ENCODE measurements at places on chromosomes 13 and 19. TPM values are rescaled to one million over a fixed set of nuclear protein-coding genes. Genes with fewer than 3 reads are reported as not detected.

CBY2 gene
- total RNA-seq: not detected

DNA sequence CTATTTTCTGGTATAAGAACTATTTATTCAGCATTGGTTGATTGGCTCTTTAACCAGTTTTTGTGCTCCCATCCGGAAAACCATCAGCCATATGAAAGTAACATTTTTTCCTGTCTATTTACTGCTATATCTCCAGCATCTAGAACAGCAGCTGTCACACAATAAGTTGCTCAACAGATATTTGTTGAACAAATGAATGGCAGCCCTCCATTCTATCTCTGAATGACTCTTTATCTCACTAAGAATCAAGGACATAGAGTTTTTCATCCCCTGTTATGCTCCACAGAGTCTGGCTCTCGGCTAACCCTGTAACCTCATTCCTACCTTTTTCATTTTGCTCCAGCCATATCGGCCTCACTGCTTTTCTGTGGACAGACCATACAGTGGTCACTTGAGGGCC is 145.5 kb downstream of the SLITRK6 start:
- no peak for DNase-seq

DNA sequence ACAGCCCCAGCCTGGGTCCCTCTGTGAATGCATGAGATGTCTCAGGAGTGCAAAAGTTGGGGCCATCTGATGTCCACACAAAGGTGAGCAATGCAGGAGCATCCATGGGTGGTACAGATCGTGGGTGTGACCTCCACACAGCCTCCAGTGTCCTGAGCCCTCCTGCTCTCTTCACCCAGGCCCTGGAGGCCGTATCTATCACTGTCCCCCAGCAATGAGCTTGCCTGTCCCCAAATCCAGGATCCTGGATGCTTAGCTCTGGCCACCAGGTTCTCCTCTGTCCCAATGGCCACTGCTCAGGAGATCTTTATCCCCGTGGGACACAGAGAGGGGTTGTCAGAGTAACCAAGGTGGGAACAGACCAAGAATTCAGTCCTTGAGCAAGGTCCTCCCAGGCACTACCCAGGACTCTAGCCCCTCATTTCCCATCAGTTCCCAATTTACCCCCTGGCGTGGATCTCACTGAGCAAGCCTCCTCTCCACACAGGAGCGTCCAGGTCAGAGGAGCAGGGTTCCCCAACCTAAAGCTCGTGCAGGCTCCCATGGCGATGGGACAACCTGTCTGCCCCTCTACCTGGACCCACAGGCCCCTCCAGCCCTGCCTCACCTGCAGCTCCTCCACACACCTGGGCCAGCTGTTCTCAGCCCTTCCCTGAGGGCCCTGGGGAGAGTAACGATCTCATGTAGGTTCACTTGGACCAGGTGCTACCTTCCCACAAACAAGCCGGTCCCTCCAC is 11.3 kb downstream of the CEACAM21 start:
- DNase-seq: no peak

DNA sequence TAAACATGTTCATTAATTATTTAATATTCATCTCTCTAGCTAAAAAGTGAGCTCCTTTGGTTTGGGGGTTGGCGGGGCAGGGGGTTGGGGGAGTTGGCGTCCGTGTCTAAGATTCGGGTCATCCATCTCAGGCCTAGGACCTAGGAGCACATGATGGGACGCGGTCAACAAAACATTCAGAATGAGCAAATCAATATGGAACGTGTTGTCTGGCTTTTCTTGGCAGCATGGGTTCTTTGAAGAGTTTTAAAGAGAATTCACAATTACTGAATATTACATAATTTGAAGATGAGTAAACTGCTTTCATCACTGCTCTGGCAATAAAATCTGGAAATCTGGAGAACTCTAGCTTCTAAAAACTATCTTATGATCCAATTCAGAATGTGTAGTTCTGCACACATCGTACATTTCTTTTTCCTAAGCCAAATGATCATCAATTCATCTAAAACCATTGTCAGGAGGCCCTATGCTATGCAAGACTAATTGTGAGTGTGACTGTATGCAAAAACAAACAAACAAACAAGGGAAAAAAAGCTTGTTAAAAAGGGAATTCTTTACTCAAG is 5.4 kb upstream of the ARGLU1 start:
- no peak for DNase-seq

FCAR gene
- total RNA-seq: 0.27 TPM

DNA sequence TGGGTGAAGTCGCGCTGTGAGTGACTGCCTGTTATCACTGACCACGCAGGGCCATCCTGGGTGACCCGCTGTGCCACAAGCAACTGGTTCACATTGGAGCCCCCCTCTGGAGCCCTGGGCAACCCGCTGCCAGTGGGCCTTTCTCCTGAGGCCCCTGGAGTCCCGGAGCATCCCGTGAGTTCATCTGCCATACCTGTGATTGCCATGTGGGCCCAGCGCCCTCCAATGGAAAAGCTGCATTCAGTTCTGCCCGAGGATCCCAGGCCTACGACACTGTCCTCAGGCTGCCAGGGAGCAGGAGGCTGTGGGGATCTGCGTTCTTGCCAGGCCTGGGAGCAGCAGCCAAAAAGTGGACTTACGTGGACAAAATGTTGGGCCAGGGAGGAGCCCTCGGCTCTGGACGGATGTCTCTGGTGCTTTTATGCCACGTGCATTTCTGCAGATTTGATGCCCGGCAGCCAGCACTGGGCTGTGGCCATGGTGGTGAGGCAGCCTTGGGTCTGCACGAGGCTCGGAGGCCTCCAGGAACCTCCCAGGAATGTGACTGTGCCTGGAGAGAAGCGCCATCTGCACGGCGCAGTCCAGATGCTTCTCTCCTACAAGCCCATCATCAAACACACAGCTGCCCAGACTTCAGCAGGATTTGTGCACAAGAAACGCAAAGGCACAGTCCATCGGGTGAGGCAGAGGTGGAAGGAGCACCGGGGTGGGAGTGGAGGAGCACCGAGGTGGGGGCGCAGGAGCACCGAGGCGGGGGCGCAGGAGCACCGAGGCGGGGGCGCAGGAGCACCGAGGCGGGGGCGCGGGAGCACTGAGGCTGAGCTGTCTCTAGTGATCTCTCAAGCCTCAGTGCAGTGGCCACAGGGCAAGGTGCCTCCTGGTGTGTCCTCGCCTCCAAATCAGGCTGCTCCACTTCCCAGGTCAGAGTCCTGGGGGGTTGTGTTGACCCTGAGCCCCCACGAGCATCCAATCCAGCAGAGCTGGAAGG is 44.0 kb downstream of the C13orf46 start:
- DNase-seq: no peak

- no peak for DNase-seq
Observed at GRCh38 chr13:105878119-105878700, 657.3 kb downstream of the EFNB2 start.

- DNase-seq: no peak
Observed at GRCh38 chr13:65292488-65292901, 1937.6 kb downstream of the PCDH9 start.

DNA sequence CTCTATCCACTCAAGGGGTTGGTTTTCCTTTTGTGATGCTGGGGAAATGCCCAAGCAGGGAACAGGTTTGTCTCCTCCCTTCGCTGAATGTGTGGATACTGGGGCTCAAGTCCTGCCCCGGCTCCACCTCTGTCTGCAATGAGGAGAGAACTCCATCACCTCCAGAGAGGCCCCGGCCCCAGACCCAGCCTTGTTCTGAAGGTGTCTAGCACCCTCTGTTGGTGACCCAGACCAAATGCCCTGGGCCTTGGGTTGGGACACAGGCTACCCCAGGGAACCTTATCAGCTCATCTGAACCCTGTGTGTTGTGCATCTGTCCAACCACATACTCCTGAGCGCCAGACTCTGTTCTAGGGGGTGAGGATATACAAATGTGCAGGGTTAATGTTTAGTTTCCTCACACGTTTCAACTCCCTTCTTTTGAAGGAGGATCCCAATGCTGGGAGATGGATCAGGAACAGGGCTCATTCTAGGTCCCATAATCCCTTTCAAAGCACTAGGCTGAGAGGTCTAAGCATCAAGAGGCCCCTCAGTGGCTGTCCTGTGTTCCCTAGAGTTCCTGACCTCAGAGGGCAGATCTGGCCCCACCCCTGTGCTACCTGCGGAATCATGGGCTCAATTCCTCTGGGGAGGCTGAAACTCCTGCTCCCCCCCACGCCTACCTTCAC is 112.5 kb upstream of the SLC7A1 start:
- DNase-seq: peak; percentile 67

CEACAM20 gene
- not detected for total RNA-seq

GRCh38 chr13:20727856-20728255 is 24.4 kb downstream of the IL17D start:
- DNase-seq: no peak

GRCh38 chr19:14004619-14005348 is 1.3 kb downstream of the RFX1 start:
- DNase-seq: peak; percentile 83

DNA sequence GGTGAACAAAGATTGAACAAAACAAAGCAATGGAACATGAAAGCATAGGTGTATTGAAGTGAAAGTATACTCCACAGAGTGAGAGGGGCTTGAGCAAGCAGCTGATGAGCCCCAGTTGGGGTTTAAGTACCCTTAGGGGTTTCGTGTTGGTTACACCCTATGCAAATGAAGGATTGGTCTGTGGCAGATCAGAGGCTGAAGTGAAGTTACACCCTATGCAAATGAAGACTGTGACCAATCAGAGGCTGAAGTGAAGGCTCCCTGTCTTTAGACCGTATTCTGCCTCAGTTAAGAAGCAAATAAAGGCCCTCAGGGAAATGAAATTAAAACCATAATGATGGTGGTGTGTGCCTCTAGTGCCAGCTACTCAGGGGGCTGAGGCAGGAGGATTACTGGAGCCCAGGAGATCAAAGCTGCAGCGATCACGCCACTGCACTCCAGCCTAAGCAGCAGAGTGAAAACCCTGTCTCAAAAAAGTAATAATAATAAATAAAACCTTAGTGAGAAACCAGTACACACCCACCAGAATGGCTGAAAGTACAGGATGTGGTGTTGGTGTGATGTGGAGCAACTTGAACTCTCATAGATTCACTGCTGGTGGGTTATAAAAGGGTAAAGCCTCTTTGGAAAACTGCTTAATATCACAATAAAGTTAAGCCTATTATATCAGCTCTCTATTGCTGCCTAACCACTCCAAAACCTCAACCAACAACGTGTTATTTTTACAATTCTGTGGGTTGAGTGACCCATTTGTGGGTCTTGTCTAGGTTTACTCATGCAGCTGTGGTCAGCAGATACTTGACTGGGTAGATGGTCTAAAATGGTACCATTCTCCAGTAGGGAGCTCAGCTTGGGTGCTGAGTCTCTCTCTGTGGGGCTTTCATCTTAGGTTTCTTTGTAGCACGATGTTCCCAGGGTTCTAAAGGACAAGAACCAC is 12.8 kb upstream of the UPF3A start:
- no peak for DNase-seq

DNA sequence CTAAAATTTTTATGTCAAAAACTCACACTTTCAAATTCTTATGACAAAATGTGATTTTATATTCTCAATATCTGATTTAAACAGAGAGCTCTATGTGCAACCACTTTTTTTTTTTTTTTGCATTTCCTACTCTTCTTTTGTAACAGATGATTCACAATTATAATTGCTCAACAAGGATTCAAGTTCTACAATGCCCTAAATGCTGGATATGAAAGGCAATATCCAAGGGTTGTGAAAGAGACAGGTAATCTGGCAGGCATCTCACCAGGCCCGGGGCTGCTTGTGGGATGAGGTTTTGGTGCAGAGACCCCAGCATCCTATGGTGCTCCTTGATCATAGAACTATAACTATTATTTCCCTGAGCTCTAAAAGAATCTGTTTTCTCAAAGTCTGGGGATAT is 363.6 kb upstream of the NBEA start:
- DNase-seq: no peak

- DNase-seq: no peak
Observed at GRCh38 chr19:28221736-28222135, 991.2 kb downstream of the UQCRFS1 start.

ERFL gene
- total RNA-seq: not detected

GRCh38 chr19:55611983-55612645 is 6.7 kb downstream of the ZNF865 start:
- DNase-seq: no peak

KLF1 gene
- total RNA-seq: not detected

DNA sequence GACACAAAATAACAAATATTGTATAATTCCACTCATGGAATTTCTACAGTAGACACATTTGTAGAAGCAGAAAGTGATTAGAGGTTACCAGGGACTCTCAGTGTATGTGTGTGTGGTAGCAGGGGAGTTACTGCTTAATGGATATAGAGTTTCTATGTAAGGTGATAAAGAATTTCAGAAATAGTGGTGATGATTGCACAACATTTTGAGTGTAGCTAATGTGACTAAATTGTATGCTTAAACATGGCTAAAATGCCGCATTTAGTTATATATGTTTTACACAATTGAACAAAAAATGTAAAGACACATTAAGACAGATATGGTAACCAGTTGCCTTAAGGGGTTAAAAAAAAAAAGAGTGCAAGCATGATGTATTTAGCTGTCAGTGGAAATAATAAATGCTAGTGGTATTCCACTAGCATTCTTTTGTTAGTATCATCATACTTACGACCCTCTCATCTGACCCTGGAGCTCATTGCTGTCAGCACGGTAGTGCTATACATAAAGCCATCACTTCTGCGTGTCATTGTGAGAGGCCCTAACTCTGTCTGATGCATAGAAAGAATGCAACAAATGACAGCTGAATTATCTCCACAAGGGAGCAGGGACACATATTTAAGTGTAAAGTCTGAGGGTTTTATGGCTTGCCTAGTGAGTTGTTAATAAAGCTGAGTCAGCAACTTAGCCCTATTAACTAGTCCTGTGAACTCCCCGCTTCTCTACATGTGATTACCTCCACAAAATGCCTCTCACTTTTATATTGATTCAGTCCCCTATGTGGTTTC is 134.1 kb upstream of the RXFP2 start:
- DNase-seq: no peak

- no peak for DNase-seq
Observed at GRCh38 chr13:111971891-111972780, 94.8 kb upstream of the SOX1 start.

GRCh38 chr13:35824395-35824794 is 306.8 kb downstream of the DCLK1 start:
- DNase-seq: no peak

SUCLA2 gene
- 168 TPM for total RNA-seq

NTF4 gene
- total RNA-seq: not detected

PRTN3 gene
- total RNA-seq: not detected

DNA sequence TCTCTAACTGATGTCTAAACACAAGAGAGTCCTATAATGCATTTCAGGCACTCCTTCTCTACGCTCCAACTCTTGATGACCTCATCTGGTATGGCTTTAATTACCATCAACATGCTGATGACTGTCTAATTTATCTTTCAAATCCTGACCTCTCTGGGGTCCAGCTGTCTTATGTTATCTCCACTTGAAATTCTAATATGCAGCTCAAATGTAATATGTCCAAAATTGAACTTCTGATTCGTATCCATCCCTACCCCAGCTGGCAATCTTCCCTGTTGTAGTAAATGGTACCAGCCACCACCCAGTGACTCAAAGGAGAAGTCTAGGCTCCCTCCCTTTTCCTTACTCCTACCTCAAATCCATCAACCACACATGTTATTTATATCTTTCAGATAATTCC is 288.0 kb upstream of the SLC10A2 start:
- no peak for DNase-seq

- no peak for DNase-seq
Observed at GRCh38 chr13:50129706-50130122, 114.5 kb downstream of the KCNRG start.

- no peak for DNase-seq
Observed at GRCh38 chr13:49638030-49638743, 9.9 kb downstream of the ARL11 start.

RANBP3 gene
- total RNA-seq: 65.6 TPM

- DNase-seq: no peak
Observed at GRCh38 chr13:46270416-46270815, 58.7 kb downstream of the LRRC63 start.

GRCh38 chr13:56283262-56283828 is 857.4 kb upstream of the PRR20A start:
- no peak for DNase-seq

GRCh38 chr13:103539721-103540381 is 473.6 kb upstream of the SLC10A2 start:
- DNase-seq: no peak

Measured in Right ventricle myocardium inferior (tissue), 1 donor.